Uterine smooth muscle cell (primary cell): ENCODE measurements at places on chromosomes 5 and 9. TPM values are rescaled to one million over a fixed set of nuclear protein-coding genes. Genes with fewer than 3 reads are reported as not detected.

Gene FOXD4L6
- 0.11 and 0.12 TPM in 2 replicates for total RNA-seq

Gene OR1Q1
- not detected in 2 replicates for total RNA-seq

Gene TMEM252
- 0.12 TPM in 1 of 2 replicates, not detected in the other for total RNA-seq

Gene PSAT1
- 79.4 and 176 TPM in 2 replicates for total RNA-seq
